ENCODE measurements at places on chromosomes 3 and 15. TPM values are rescaled to one million over a fixed set of nuclear protein-coding genes. Genes with fewer than 3 reads are reported as not detected.

The SNRPN gene
- 105 TPM for total RNA-seq

The SI gene
- not detected for total RNA-seq

The FOXB1 gene
- not detected for total RNA-seq

The GXYLT2 gene
- 2.0 TPM for total RNA-seq

The MYLK gene
- 194 TPM for total RNA-seq

The RPL32 gene
- 1,640 TPM for total RNA-seq

The HTR3E gene
- total RNA-seq: not detected

The CDCP1 gene
- 3.6 TPM for total RNA-seq

The ESYT3 gene
- total RNA-seq: not detected

The CCDC80 gene
- total RNA-seq: 30.6 TPM

The PPP4R2 gene
- 94.7 TPM for total RNA-seq

- no peaks in the 10 kb centered on the region for H3K4me1 ChIP-seq
- H3K36me3 ChIP-seq: peaks cover 100% of the 10 kb centered on the region
- DNase-seq: no peak
- no peak overlapping the region for H3K27ac ChIP-seq
- H3K4me3 ChIP-seq: no peak overlapping the region
These were observed 49.0 kb downstream of the DHX36 start for GRCh38 chr3:154275292-154275691.

DNA sequence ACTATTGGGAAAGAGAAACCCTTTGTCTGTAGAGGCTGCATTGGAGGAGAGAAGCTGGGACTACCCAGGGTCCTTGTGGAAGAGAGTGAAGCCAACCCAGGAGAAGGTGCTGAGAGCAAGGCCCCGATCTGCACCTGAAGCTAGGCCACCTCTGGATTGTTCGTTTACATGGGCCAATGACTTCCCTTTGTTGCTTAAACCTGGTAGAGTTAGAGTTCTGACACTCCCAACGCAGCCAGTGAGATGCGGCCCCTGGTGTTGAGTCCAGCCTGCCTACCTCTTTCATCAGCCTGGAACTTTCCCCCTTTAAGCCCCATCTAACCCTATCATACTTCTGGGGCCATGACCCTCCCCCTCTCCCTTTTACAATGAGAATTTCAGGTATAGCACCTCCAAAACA is 30.8 kb downstream of the CCDC13 start:
- H3K27ac ChIP-seq: no peak overlapping the region
- DNase-seq: no peak
- no peak overlapping the region for H3K4me3 ChIP-seq
- H3K27me3 ChIP-seq: no peaks in the 10 kb centered on the region

DNA sequence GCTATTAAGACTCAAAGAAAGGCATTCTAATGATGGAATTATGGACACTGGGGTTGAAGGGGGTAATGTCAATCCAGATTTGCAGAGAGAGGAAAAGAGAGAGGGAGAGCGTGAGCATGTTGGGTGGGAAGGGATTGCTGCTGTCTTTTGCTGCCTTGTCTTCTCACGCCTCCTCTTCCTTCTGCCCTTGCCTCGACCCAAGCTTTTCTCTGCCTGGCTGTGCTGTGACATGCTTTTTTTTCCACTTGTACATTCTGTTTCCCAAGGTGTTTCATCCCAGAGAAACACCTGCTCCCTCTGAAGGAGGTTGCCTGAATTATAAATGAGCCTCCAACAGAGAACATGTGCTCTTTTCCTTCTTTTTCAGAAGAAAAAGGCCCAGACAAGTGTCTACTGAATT is 80.3 kb downstream of the BDH1 start:
- H3K27me3 ChIP-seq: no peaks in the 10 kb centered on the region
- H3K4me1 ChIP-seq: no peaks in the 10 kb centered on the region
- H3K36me3 ChIP-seq: no peaks in the 10 kb centered on the region
- DNase-seq: peak; percentile 3

- H3K36me3 ChIP-seq: no peaks in the 10 kb centered on the region
- H3K27ac ChIP-seq: no peak overlapping the region
- DNase-seq: no peak
- H3K4me3 ChIP-seq: no peak overlapping the region
- H3K4me1 ChIP-seq: peaks cover 26% of the 10 kb centered on the region
These were observed 44.6 kb downstream of the ARHGAP31 start for GRCh38 chr3:119338754-119339153.

DNA sequence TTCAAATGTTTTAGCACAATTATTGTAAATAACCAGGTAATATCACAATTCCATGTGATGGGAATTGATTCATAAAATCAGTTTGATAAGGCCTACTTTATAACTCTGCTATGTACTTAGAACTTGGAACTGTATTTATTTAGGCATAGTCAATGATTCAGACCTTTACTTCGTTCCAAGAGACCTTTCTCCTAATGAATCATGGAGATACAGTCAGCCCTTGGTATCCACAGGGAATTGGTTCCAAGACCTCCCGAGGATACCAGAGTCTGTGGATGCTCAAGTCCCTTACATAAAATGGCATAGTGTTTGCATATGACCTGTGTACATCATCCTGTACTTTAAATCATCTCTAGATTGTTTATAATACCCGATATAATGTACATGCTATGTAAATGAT is 60.8 kb upstream of the UMPS start:
- H3K4me3 ChIP-seq: no peak overlapping the region
- no peaks in the 10 kb centered on the region for H3K27me3 ChIP-seq
- H3K4me1 ChIP-seq: peaks cover 11% of the 10 kb centered on the region
- no peak for DNase-seq
- no peak overlapping the region for H3K27ac ChIP-seq
- H3K36me3 ChIP-seq: no peaks in the 10 kb centered on the region

DNA sequence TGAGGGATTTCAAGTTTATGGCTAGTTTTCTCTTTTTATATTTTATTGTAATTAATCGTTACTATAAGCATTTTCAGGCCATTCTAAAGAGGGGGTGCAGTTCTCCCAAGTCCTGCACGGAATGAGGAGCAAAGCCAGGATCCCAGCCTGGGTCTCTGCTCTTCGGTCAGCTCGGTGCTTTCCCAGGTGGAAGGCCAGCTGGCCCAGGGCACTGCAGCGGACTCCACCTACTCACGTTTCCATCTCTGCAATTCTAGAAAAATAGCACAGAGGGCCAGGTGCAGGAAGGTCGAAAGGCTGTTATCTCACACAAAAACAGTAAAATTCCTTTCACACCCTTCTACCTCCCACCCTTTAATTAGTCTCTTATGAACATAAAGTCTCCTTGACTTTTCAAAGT is 59.5 kb upstream of the HES1 start:
- no peaks in the 10 kb centered on the region for H3K36me3 ChIP-seq
- no peaks in the 10 kb centered on the region for H3K27me3 ChIP-seq
- DNase-seq: no peak
- H3K4me3 ChIP-seq: no peak overlapping the region

GRCh38 chr3:152780553-152780952 is 54.4 kb upstream of the P2RY1 start:
- no peak for DNase-seq
- H3K36me3 ChIP-seq: no peaks in the 10 kb centered on the region
- H3K4me1 ChIP-seq: no peaks in the 10 kb centered on the region
- H3K4me3 ChIP-seq: no peak overlapping the region
- H3K27ac ChIP-seq: no peak overlapping the region
- H3K27me3 ChIP-seq: no peaks in the 10 kb centered on the region

DNA sequence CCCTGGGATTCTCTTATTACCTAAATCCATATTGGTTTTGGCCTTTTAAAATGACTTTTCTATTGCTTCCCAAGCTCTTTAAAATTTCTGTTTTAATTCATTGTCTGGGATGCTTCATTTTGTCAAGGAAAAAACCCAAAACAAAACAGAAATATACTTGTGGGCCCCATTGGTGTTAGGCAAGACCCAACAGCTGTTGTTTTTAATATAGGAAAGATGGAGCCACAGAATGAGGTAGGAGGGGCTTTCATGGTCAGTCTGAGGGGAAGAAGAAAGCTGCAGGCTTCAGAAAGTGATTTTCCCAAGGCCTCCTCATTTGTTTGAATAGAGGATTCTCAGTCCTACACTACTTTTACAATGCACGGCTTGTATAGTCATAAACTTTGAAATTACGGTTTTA is 180.5 kb downstream of the MCTP2 start:
- DNase-seq: no peak
- H3K36me3 ChIP-seq: peaks cover 6% of the 10 kb centered on the region

GRCh38 chr3:62529230-62529629 is 155.9 kb upstream of the FEZF2 start:
- no peaks in the 10 kb centered on the region for H3K4me1 ChIP-seq

Data from spleen (tissue), 13 donors.